Fibroblast of skin of right biceps (primary cell): ENCODE measurements at places on chromosomes 13 and 19.

DNA sequence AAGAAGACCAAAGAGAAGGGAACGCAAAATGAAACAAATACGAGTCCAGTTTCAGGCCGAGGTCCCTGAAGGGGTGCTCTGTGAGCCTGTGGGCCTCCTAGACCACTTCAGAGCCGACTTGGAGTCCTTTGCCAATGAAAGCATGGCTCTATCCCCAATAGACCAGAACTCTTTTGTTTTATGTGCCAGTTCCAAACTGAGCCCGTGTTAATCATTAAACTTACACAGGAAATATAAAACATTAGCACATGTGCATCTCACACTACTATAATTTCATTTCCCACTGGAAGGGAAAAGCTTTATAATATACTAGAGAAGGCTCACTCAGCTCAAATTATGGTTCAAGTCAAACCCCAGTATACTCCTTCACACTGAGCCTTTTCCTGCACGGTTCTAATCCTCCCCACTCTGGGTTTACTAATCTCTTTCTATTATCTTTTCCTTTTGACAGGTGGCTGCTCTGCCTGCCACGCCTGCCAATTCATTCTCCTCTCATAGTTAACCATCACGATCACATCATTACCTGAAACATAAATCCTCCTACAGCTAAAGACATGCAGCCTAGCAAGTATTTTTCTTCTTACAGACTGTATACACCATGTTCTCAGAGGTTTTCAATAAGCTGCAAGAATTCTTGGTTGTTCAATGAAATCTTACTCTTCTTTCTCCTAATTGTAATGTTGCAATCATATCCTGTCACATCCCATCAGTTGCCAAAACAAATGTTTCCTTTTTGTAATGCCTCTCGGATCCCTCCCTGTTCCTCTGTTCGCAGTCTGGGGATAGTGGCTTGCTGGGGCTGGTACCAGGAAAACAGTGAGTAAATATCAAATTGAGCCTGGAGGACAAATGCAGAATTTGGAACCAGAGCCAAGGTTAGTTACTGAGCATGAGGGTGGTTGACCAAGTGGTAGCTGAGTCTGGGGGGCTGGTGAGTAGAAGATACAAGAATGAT lies 18.8 kb upstream of the WASF3 start:
- DNase-seq, result no peak

DNA sequence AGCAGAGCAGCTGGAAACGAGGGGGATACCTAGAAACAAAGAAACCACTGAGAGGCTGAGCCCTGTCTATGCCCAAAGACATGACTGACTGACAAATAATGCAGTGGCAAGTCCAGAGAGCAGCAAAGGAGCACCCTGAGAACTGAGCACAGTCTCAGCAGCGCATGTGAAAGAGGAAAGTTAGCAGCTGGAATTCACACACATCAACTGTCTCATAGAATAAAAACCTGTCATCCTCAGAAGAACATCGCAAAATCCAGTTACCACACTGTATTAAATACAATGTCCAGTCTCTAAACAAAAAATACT lies 24.1 kb upstream of the DLEU7 start:
- no peak for DNase-seq

- no peak for DNase-seq
These were observed 4.7 kb downstream of the ZNF324B start for GRCh38 chr19:58456111-58456510.

DNA sequence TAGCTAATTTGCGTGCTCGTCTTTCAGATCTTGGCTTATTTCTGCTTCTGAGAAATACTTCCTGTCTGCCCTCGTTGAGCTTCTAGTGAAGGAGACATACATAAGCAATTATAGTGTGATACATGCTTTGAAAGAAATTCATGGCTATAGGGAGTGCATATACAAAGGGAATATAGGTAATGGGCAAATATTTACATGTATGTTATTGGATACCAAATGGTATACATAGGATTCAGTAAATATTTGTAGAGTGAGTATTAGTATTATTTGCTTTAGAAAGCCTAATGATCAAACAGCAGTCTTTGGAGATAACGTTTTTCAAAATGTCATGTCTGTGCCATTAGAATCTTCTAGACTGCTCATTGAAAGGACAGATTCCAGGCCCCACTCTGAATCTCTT lies 5.2 kb downstream of the BRCA2 start:
- no peak for DNase-seq

DNA sequence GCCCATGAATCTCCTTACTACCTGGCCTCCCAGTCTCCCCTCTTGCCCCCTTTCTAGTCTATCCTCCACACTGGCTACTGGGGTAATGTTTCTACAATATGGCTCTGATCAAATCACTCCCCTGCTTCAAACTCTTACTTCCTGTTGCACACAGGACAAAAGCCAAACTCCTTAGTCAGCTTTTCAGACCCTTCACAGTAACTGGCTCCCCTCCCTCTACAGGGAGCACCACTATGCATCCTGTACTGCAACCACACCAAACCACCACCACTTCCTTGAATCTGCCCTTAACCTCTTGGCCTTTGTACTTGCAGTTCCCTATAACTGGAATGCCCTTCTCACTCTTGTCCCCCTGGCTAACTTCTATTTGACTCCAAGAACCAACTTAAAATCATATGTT lies 32.2 kb downstream of the DEDD2 start:
- peak; percentile 68 for DNase-seq

GRCh38 chr13:26697069-26697955 lies 63.3 kb downstream of the GPR12 start:
- DNase-seq, result no peak

DNA sequence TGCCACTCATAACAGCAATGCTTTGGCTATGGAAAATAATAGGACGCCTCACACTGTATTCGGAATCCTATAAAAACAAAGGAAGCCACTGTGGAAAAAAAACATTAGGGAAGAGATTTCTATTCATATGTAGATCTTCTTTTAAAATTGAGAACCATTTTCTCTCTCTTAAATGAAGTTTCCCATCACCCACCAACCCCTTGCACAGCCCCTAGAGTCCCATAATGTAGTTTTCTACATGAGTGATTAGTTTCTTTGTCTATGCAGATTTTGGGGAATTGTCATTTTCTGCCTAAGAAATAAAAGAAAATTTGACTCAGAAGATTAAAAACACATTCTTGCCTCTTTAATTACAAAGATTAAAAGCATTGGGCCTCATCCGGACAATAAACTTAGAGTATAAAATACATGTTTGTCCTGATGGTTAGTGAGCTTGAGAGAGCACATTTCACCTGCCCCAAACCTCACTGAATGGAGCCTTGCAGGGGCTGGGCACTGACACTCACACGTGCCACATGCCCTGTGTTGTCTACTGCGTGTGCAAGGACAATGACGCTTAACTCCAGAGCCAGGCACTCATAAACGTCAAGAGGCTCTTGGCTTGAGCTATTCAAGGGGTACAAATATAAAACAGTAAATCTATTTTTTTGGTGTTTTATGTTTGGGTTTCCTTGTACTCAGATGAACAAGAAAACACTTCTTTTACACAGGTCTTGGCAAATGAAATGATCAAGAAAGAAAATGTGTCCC lies 40.0 kb upstream of the KL start:
- DNase-seq, result no peak

- DNase-seq, result peak; percentile 34
These were observed 667 bp downstream of the ZNF878 start for GRCh38 chr19:12052091-12052496.

DNA sequence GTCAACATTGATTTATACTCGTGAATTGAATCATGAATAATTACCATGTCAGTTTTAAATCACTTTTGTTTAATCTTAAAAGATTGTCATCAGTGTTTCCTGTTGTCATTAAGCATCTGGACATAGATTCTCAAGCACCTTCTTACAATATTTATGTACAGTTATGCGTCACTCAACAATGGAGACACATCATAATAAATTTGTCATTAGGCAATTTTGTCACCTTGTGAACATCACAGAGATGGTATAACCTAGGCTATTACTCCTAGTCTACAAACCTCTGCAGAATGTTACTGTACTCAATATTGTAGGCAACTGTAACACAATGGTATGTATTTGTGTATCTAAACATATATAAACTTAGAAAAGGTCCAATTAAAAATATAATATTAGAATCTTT lies 2130.9 kb upstream of the PCDH20 start:
- no peak for DNase-seq

DNA sequence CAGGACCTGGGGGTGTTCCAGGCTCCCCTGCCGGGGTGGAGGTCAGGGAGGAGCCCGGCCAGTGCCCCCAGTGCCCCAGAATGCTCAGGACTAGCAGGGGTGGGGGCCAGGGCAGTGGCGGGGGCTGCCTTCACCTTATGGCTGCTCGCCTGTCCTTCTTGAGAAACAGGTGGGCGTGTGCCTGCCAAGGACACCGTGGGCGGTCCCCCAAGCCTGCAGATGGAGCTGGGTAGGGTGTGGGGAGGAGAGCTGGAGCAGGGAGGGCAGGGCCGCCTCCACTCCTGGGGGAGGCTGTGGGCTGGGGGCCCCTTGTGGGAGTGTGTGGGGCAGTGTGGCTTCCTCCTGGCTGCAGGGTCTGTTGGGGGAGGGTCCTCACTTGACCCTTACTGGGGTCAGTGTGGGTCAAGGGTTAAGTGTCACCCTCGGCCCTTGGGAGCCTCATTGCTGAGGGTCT lies 160.1 kb downstream of the KDM4B start:
- DNase-seq, result no peak

DNA sequence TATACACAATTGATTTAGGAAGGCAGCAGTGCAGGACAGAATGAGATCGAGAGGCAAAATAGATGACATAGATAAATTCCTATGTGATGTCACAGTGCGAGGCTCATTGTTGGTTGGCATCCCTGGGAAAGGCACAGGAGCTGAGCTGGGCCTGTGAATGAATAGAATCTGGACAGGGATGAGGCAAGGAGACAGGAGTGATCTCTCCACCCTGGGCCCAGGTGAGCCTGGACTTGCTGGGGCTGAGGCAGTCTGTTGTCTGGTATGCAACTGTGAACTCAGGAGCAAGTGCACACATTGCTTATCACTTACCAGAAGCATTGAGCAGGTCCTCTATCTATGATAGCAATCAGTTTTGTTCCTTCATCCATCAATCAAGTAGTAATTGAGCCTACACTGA lies 48.2 kb upstream of the ESD start:
- DNase-seq, result no peak

GRCh38 chr13:45206340-45206739 lies 5.5 kb upstream of the KCTD4 start:
- DNase-seq, result peak; percentile 97

- DNase-seq, result no peak
These were observed 57.6 kb downstream of the MICU2 start for GRCh38 chr13:21546372-21546771.

DNA sequence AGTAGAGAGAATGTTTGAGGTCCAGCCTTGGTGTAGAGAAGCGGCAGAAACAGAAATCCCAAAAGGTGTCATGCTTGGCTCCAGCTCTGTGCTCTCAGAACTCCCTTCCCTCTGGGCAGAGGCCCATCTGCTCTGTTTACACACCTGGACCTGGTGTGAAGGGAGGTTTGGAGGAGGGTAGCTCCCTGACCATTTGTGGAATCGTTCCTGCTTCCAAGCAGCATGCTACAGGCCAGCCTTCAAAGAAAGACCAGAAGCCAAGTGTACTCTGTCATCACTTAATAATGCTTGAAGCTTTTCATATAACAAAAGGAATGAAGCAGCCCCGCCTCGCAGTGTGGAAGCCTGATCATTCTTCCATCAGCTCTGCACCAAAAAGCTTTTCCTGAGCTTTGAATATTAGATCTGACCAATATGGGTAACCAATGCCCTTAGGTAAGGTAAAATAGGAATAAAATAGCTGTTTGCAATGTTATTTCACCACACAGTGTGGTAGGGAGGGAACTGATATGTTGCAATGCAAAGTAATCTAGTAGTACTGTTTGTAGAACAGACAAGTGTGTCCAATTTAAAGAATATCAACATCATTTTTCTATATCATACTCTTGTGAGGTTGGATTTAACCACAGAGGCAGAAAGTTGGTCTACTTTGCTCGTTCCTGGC lies 63.3 kb downstream of the ZIC5 start:
- DNase-seq, result no peak

GRCh38 chr13:72469906-72470305 lies 257.5 kb downstream of the MZT1 start:
- no peak for DNase-seq

DNA sequence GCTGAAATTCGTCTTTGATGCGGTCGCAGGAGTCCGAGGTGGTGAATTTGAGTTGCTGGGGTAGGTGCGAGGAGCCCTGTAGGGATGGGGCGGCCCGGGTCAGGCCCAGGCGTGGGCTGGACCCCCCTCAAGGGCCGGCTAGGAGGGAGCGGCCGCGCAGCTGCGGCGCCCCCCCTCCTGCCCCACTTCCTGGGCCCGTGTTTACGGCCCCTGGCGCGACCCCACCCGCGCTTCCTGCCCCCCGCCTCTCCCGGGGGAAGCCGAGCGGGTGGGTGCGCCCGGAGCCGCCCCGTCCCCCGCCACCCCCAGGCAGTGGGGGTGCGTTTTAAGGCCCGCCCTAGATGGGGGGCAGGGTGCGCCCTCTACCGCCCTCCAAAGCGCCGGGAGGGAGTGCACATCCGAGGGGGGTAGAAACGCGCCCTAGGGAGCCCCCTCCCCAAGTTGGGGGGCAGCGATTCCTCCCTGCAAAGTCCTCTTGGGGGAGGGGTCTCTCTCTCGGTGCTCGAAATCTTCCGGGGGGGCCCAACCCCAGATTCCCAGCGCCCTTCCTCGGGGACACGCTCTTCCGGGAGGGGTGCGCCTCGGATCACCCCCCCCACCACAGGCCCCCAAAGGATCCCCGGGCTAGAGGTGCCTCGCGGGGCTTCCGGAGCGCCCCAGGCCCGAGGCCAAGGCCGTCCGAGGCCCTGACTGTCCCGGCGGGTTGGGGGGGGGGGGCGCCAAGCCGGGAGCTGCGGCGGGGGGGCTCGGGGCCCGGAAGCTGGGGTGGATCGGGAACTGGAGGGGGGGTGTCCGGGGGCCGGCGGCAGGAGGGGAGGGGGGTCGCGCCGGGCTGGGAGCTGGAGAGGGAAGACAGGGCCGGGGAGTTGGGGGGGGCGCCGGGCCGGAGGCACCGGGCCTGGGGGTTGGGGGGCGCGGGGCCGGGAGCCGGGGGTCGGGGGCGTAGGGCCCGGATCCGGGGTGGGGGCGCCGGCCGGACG lies 823 bp downstream of the TLE5 start:
- DNase-seq, result peak; percentile 59

DNA sequence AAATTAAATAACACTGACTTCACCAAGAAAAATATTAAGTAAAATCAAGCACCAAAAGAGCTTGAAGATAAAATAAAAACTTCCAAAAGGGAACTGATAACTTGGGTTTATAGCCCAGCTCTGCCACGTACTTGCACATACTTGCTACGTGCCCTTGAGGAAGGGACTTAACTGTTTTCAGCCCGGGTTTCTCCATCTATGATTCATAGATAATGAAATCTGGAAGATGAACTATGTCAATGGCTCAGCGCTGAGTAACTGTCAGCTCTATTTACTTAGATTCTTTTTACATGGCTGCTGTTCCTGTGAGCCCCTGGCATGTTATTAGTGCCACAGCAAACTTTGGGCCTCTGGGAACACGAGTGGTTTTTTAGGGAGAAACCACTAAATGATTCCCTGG lies 9.6 kb upstream of the ZC3H13 start:
- peak; percentile 82 for DNase-seq

DNA sequence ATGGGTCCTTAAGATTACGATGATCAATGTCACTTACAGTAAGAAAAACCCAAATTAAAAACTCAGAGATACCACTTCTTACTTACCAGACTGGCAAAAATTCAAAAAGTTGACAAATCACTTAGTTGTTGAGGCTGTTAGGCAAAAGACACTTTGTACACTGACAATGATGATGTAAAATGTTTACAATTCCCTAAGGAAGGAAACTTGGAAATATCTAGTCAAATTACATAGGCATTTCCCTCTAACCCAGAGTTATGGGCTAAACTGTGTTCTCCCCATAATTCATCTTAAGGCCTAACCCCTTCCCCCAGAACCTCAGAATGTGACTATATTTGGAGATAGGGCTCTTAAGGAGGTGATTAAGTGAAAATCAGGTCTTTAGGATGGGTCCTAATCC lies 12.0 kb downstream of the TGDS start:
- no peak for DNase-seq
